ENCODE measurements at places on chromosomes 11 and 22.

- peak; percentile 32 for DNase-seq
These were observed 15.3 kb upstream of the ELFN2 start for GRCh38 chr22:37442537-37442936.

- no peak for DNase-seq
These were observed 1260.4 kb upstream of the RAG2 start for GRCh38 chr11:37858398-37858797.

DNA sequence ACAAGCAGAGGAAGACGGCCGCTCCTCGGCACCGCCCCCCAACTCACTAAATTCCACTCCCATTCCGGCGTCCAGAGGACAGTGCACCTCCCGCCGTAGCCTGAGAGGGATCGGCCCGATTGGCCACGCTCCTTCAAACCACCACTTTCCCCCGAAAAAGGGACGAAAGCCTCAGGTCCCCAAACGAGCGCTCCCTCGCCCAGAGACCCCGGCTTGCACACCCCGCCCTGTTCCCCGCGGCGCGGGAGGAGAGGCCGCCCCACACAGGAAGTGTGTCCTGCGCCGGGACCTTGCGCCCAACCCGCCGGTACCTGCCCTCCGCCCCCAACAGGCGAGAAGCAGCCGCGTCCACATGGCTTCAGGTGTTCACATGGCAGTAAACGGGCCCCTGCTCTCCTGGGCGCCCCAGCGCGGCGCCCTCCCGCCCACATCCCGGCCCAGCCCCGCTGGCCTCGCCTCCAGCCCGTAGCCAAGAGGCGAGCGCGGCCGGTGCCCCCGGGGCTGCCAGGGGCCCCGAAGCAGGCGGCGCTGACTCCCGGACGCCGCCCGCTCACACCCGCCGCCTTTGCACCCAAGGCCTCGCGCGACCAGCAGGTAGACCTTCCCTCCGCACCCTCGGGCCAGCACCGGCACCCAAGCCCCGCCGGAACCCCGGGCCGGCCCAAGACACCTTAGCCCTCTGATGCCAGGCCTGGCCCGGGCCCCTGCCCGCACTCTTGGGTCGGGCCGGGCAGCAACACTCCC, 849 bp downstream of the TCF20 start:
- peak; percentile 34 for DNase-seq

GRCh38 chr11:116276051-116277044, 496.4 kb downstream of the BUD13 start:
- peak; percentile 80 for DNase-seq

GRCh38 chr11:72573855-72574445, 100.3 kb downstream of the PDE2A start:
- no peak for DNase-seq

DNA sequence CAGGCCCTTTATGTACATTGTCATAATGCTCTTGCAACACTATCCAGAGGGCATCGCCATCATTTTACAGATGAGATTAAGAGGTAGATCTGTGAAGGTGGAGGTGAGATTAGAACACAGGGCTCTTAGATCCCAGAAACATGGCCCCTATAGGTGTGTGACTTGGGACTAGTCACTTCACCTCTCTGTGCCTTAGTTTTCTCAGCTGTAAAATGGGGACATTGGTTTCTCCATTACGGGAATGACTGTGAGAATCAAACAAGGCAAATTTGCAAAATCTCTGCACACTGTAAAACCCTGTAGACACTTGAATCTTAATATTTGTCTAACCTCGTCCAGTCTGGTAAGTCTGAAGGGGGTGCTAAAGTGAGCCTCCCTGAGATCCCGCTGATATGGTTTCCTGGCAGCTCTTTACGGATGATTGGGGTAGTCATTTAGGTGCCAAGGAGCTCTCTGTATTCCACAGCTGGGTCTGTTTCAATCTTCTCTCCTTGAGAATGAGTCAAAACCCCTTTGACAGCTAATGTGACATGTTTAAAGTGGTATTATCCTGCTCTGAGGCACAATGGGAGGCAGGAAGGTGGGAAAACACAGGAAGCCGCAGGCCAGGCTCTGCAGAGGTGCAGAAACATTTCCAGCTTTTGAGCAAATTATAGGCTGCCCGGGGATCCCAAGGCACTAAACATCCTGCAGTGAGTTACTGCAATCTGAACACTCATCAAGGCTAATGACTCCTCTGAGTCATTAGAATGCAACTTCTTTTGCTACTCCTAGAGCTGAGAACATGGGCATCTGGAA, 140.8 kb downstream of the CCDC81 start:
- peak; percentile 27 for DNase-seq

GRCh38 chr11:10946072-10946471, 88.2 kb upstream of the ZBED5 start:
- no peak for DNase-seq

GRCh38 chr22:47061226-47061625, 298.8 kb downstream of the TBC1D22A start:
- no peak for DNase-seq

- peak; percentile 98 for DNase-seq
These were observed at the start of gene AP1B1 for GRCh38 chr22:29387921-29388758. Gene AP1B1 (minus strand): TSS chr22:29388570. CDS start chr22:29367243, 21,327 bp downstream.

DNA sequence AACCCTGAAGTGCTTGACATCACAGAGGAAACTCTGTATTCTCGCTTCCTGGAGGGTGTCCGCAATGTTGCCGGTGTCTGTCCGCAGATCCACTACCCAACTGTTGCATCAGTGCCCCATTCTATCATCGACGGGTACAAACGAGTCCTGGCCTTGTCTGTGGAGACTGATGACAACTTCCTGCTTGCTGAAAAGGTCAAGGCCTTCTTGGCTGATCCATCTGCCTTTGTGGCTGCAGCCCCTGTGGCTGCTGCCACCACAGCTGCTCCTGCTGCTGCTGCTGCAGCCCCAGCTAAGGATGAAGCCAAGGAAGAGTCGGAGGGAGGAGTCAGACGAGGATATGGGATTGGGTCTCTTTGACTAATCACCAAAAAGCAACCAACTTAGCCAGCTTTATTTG, 42.9 kb upstream of the DAGLA start:
- DNase-seq, result no peak

- no peak for DNase-seq
These were observed 3.0 kb upstream of the APLNR start for GRCh38 chr11:57240007-57240406.

- DNase-seq, result no peak
These were observed 245.6 kb upstream of the ZC3H12C start for GRCh38 chr11:109847621-109848020.

- DNase-seq, result no peak
These were observed 137.3 kb upstream of the RASSF10 start for GRCh38 chr11:12871788-12872321.

DNA sequence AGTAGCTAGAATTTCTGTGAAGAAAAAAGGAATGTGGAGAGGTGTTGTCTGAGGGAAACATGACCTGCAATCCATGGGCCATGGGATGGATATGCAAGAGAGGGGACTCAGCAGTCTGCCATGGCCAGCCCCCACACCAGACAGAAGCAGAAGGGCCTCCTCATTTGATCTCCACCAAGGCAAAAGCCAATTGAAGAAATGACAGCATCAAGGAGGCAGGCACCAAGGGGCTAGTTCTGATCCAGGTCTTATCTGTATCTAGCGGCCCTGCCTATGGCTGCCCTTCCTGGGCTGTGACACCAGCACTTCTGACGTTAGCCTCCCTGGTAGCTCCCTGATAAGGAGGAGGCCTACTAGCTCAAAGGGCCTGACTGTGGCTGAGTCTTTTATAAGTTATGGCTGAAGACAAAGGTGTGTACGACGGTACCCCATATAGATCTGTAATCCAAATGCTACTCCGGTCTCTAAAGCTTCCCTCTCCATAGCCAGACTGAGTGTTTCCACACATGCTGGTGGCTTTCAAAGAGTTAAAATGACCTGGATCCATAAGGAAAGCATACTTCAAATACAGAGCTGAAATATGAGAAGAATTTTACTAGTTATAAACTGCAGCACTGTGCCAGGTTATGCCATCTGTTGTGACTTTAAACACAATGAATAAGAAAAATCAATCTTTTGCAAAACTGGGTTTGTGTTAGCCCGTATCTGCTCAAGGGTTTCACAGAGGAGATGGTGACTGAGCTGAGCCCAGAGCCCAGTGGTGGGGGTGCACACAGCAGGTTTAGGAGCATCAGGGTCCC, 34.4 kb downstream of the HIRA start:
- no peak for DNase-seq

DNA sequence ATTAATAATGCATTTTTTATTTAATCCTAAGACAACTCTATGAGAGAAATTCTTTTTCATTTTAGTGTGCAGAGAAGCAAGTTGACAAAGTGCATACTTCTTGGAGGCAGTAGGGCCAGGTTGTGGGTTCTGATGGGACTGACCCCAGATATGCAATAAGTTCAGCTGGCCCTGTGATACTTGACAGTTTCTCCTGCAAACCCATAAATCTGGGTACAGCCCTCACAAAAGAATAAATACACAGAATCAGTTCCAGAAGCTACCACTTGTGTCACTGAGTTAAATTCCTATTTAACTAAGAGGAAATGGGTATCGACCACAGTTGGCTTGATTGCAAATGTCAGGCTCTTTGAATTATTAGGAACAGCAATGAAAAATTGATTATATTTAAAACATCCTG, 598.5 kb upstream of the API5 start:
- DNase-seq, result no peak
